ENCODE measurements at places on chromosomes 1 and 21. TPM values are rescaled to one million over a fixed set of nuclear protein-coding genes. Genes with fewer than 3 reads are reported as not detected.

DNA sequence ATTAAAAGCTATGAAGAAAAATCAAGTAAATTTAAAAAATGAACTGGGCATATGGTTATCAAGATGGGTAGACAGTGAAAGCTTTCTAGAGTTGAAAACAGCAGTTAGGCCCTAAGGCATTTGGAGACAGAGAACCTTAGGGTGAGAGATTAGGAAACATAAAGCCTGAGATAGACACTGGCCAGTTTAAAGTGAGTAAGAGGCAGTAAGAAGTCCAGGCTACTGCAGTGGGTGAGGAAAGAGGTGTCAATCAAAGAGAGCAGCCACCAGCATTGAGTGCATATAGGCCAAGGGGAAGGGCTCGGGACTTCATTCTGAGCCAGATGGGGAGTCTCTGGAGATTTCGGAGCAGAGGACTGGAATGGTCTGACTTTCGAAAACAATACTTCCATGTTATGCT lies 1360.5 kb upstream of the ADGRL4 start:
- no peak for DNase-seq

- no peak for DNase-seq
Measured at GRCh38 chr1:170886460-170886859, 48.9 kb upstream of the MROH9 start.

DNA sequence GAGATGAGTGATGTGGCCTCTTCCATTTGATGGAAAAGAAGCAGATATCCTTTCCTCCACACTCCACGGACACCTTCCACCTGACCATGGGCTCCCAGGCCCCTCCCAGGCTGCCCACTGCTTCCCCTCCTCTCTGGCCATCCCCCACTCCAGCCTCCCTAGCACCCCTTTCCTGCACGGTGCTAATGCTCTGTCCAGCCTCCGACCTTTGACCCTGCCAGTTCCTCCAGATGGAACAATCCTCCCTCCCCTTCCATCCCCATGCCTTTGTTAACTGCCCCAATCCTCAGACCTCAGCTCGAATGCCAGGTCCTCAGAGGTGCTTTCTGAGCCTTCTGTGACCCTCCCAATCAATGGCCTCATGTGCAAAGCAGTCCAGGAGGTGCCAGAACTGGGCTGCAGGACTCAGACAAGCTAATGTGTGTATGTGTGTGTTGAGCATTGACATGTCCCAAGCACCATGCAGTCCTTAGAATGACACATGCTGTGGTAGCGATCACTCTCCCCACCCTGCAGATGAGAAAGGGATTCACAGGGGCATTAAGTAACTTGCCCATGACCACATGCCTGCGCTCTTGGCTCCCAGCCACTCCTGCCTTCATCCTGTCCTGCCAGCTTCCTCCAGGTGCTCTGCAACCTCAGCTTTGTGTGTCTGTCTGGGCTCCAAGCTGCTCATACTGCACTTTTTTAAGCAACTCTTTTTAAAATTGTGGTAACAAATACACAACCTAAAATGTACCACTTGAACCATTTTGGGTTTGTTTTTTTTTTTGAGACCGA lies 63.5 kb upstream of the EDN2 start:
- no peak for DNase-seq

- no peak for DNase-seq
Measured at GRCh38 chr21:16022921-16023320, 293.1 kb downstream of the USP25 start.

DNA sequence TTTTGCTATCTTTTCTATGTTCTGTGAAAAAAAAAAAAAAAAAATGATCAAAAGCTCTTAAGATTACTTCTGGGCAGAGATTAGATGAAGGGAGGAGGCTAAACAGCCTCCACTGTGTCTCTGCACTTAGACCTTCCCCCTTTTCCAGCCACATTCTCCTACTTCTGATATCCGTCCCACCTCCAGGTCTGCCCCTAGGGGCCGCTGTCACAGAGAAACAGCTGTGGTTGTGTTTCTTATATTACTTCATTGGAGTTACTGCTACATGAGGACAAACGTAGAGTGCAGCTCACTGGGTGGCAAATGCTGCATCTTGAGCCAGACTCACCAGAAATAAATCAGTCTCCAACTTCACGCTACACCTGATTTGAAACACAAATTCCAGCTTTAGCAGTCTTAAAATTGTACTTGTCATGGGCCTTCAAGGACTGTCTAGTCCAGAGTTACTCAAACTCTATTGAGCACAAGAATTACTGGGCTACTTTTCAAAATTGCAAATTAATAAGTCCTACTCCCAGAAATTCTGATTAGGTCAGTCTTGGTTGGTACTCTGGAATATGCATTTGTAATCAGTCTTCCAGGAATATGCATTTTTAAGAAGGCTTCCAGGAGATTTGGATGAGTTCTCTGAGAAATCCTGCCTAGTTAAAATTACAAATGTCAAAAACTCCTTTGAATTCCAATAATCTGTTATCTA lies 125.2 kb upstream of the PTBP2 start:
- DNase-seq: peak; percentile 11

- no peak for DNase-seq
Measured at GRCh38 chr1:66723985-66724384, 28.3 kb upstream of the DYNLT5 start.

- DNase-seq: no peak
Measured at GRCh38 chr1:215529571-215529970, 37.5 kb upstream of the KCTD3 start.

The PNRC2 gene
- 84.0 TPM for total RNA-seq

The EFNA4 gene
- total RNA-seq: 12.1 TPM

The OR2T11 gene
- total RNA-seq: not detected

The DAB1 gene
- 0.17 TPM for total RNA-seq

The UBL4B gene
- total RNA-seq: not detected
